NCI-H2029 treated with DMSO at 0.1 percent for 48 hours (cell line): ENCODE measurements at places on chromosomes 2 and 18.

DNA sequence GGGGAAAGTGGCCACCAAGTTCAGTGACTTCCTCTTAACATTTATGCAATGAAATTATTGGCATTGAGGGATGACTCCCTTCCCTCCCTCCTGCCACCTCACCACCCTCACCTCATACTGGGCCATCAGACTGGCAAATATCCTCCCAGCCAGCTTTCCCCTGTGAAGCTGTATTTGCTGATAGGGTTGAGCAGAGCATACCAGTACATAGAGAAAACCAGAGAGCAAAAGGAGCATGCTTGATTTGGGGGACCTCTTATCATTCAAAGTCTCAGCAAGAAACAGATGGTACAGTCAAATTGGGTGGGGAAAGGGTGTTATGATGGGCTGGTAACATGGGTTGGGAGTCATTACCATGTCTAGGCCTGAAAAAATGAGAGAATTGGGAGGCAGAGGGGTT, 19.1 kb upstream of the B3GNT2 start:
- no peak for DNase-seq

GRCh38 chr2:60355849-60356261, 197.6 kb downstream of the BCL11A start:
- no peak for DNase-seq

DNA sequence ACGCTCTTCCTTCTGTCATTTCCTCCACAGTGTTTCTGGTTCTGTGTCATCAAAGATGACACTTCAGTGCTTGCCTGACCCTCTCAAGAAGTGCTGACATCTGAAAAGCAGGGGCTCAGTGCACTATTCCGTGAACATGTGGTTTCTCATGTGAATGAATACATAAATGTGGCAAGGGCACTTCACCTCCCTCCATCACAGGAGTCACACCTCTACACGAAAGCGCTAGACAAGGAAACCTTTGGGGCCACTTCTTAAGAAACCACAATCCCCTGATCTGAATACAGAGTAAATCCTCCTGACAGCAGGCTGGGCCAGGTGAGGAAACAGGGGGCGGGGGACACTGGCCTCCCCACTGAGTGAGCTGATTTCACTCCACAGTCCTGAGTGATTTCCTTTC, 145.8 kb upstream of the ACAA2 start:
- DNase-seq = no peak

- peak; percentile 83 for DNase-seq
Measured at GRCh38 chr2:222982010-222982908, 69.7 kb upstream of the KCNE4 start.

- DNase-seq = no peak
Measured at GRCh38 chr2:227132986-227133385, 31.0 kb downstream of the COL4A4 start.

- no peak for DNase-seq
Measured at GRCh38 chr2:122009561-122009960, 254.1 kb downstream of the TSN start.

GRCh38 chr2:240350006-240350355, 85.5 kb upstream of the GPC1 start:
- DNase-seq = no peak

DNA sequence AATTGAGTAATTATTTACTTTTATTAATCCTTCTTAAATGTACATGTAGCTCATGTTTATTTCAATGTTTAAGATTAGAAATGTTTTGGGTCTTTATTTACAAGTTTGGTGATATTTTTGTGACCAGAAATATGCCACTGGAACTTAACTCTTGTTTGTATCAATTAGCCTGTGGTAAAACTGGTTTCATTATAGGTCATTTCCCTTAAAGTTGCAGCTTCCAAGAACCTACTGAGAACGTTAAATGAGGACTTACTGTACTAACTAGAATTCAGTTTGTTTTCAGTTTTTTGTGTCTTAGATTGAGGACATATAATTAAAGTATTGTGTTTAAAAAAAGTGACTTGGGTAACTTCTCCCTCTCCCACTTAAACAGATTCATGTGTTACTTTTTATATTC, 4.3 kb downstream of the TYW5 start:
- DNase-seq = no peak

GRCh38 chr2:186594001-186594722, 4.3 kb downstream of the ITGAV start:
- DNase-seq = no peak

- DNase-seq = no peak
Measured at GRCh38 chr2:126241001-126241400, 415.0 kb upstream of the GYPC start.

DNA sequence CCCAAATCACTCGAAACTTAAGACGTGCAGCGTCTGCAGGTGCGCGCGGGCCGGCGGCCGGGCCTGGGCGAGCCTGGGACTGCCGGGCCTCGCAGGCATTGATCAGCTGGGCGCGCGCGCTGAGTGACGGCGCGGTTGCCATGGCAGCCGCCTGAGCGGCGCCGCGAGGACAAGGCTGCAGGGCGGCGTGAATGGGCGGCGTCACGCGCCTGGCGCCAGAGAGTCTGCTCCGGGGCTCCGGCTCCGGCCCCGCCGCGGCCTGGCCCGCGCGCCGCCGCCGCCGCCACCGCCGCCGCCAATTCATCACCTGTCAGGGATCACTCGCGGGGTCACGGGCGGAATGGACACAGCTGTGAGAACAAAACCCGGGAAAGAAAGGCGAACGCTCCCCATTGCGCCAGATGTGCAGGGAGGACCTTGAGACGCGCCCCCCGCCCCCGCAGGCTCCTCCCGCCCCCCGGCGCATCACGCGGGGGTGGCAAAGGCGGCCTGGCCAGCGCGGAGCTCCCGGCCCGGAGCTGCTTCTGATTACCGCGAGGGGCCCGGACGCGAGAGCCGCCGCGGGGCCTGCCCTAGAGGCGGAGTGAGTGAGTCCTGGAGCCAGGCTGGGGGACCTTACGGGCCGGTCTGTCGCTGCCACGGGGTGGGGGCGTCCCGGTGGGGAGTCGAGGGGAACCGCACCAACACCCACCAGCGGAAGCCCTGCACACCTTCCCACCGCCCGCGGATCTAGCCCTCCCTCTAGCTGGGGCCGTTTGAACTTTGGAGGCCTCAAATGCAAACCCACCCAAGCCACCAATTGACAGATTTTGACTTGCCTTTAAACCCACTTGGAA, 2.9 kb upstream of the ID2 start:
- DNase-seq = peak; percentile 77

GRCh38 chr18:78565240-78565639, 414.4 kb upstream of the SALL3 start:
- no peak for DNase-seq

DNA sequence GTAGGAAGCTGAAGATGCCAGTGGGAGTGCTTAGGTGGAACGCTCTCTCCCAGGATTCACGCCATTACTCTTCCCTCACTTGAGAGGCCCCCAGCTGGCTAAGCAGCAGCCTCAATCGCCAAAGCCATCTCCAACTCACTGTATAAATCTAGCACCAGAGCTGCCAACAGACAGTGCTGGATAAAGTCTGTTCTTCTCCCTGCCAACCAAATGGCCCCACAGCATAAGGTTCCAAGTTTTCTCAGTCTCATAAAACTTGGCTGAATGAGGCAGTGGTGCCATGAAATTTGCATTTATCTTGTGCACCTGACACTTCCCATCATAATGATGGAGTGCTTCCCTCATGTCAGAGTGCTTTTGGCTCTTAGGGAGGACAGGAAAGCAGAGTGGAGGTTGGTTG, 428.2 kb upstream of the ETAA1 start:
- no peak for DNase-seq

DNA sequence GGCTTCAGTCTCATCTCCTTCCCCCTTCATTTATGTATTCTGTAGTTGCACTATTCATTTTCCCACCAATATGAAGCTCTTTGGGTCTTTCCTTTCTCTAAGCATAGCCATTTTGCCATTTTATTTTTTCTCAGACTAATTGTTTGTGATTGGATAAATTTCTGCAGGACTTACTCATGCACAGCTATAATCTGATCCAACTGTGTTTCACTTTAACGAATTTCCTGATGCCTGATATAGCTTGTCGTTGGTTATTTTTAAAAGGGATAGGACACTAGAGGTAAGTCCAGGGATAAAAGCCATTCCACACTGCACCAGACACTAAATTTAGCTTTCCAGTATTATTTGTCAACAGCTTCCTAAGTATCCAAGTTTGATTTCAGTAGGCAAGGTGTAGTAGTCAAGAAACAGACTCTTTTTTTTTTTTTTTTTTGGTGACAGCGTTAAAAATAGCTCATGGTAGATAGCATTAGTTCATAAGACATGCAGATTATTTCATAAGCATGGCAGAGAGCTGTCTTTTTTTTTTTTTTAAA, 17.4 kb downstream of the ASB18 start:
- DNase-seq = no peak
